ENCODE measurements at places on chromosomes 1 and 21. TPM values are rescaled to one million over a fixed set of nuclear protein-coding genes. Genes with fewer than 3 reads are reported as not detected.

The ISG15 gene
- total RNA-seq = 52.9 TPM

The SLC22A15 gene
- total RNA-seq = 3.8 TPM

The RNU1-4 gene
- total RNA-seq = not detected

The LCE2A gene
- total RNA-seq = not detected

- H3K27ac ChIP-seq = no peak overlapping the region
- H3K27me3 ChIP-seq = no peaks in the 10 kb centered on the region
Measured at GRCh38 chr1:10733474-10734366, 62.7 kb downstream of the CASZ1 start.

DNA sequence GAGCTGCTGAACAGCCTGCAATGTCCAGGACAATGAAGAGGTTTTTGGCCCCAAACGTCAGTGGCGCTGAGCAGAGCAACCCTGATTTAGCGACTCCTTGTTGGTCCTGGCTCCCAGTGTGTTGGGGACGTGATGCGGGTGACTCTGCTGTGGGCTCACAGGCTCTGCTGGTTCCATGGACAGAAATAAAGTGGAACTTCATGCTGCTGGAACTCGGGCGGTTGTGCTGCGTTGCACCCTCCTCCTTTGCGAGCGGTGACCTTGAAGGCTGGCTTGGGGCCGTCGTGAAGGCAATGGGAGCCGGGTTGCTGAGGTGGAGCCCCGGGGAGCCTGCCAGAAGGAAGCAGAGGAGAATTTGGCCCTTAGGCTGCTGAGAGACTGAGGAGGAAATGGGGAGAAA, 122.6 kb upstream of the C1orf174 start:
- no peak overlapping the region for H3K4me3 ChIP-seq
- H3K36me3 ChIP-seq = no peaks in the 10 kb centered on the region
- no peak for DNase-seq
- H3K27me3 ChIP-seq = no peaks in the 10 kb centered on the region
- H3K4me1 ChIP-seq = no peaks in the 10 kb centered on the region

DNA sequence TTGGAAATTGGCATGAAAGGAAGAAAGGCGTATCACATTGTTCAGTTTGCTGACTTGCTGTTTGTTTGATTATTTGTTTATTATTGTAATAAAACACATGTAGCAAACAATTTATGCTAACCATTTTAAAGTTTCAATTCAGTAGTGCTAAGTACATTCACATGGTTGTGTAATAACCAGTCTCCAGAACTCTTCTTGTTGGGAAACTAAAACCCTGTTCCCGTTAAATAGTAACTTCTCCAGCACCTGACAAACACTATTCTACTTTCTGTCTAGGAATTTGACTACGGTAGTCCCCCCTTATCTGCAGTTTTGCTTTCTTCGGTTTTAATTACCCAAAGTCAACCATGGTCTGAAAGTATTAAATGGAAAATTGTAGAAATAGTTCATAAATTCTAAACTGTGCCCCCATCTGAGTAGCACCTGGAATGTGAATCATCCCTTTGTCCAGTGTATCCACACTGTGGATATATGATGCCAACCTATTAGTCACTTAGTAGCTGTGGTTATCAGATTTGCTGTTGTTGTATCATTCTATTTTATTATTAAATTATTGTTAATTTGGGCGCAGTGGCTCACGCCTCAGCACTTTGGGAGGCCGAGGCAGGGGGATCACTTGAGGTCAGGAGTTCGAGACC, 5.5 kb downstream of the MORC3 start:
- H3K36me3 ChIP-seq = no peaks in the 10 kb centered on the region
- DNase-seq = no peak
- no peaks in the 10 kb centered on the region for H3K27me3 ChIP-seq

DNA sequence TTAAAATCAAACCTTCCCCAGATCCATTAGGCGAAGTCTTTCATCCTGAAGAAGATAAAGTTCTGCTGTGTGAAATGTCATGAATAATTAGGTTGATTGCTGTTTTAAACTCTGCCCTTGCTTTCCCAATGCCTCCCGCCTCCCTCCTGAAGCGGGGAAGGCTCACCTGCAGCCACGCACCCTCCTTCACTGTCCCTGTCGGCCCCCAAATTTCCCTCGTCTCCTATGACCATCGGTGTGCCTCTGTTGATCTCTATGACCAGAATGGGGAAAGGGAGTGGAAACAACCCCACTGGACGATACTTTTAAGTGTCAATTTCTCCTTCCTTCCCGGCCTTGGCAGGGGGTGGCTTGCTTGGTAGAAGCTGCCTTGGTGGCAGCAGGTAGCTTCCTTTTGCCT, 35.1 kb downstream of the LHX4 start:
- H3K27ac ChIP-seq = no peak overlapping the region
- no peak overlapping the region for H3K4me3 ChIP-seq
- peaks cover 27% of the 10 kb centered on the region for H3K4me1 ChIP-seq
- H3K27me3 ChIP-seq = no peaks in the 10 kb centered on the region

GRCh38 chr1:23356471-23357137, 12.5 kb upstream of the HNRNPR start:
- DNase-seq = no peak
- peaks cover 12% of the 10 kb centered on the region for H3K36me3 ChIP-seq
- H3K27ac ChIP-seq = no peak overlapping the region

DNA sequence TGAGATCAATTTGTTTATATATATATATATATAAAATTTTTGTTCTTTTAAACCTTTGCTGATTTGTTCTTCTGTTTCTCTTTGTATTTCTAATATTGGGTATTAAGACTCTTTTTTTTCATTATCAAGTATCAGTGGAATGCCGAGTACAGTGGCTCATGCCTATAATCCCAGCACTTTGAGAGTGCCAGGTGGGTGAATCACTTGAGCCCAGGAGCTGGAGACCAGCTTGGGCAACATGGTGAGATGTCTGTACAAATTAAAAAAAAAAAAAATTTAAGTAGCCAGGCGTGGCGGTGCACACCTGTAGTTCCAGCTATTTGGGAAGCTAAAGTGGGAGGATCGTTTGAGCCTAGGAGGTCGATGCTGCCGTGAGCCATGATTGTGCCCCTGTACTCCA, 67.1 kb downstream of the MAST2 start:
- no peaks in the 10 kb centered on the region for H3K27me3 ChIP-seq
- no peaks in the 10 kb centered on the region for H3K36me3 ChIP-seq
- no peak for DNase-seq
- no peak overlapping the region for H3K27ac ChIP-seq
- H3K4me3 ChIP-seq = no peak overlapping the region
- H3K4me1 ChIP-seq = no peaks in the 10 kb centered on the region

- no peaks in the 10 kb centered on the region for H3K4me1 ChIP-seq
- no peaks in the 10 kb centered on the region for H3K36me3 ChIP-seq
- H3K27me3 ChIP-seq = no peaks in the 10 kb centered on the region
Measured at GRCh38 chr1:180194546-180195207, 35.4 kb upstream of the LHX4 start.

DNA sequence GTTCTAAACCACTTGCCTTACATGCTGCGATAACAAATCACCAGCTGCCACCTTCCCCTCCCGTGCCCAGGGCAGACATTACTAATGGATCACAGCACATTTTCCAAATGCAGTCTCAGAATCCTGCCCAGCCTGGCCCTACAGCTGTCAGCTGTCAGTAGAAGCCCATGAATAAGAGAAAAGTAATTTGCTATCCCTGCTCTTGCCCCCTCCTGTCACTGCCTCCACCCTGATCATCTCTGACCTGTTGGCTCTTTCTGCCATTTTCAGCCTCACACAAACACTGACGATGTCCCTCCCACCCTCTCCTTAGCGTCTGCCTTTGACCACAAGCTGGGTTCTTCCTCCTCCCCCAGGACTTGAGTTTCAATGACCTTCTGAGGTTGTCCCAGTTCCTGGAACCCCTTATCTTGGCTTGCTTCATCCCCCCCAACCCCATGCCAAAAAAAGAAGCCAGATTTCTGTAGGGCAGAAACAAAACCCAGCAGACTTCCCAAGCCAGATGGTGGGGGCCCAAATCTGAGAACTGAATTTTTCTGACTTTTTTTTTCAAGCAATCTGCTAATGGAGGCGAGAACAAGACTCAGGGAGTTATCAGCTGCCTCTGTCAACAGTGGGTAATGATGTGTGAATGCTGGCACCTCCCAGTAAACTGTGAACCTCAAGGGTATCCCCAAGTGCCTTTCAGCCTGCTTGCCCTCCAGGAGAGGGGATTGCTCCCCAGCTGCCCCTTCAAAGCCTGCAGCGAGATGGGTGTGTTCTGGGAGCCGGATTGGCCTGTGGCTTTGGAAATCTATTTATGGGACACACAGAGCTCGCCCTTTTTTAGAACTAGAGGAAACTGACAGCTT, 216.5 kb upstream of the VAMP3 start:
- no peak for DNase-seq
- H3K27me3 ChIP-seq = no peaks in the 10 kb centered on the region
- no peak overlapping the region for H3K27ac ChIP-seq
- H3K4me1 ChIP-seq = peaks cover 5% of the 10 kb centered on the region
- H3K36me3 ChIP-seq = no peaks in the 10 kb centered on the region

DNA sequence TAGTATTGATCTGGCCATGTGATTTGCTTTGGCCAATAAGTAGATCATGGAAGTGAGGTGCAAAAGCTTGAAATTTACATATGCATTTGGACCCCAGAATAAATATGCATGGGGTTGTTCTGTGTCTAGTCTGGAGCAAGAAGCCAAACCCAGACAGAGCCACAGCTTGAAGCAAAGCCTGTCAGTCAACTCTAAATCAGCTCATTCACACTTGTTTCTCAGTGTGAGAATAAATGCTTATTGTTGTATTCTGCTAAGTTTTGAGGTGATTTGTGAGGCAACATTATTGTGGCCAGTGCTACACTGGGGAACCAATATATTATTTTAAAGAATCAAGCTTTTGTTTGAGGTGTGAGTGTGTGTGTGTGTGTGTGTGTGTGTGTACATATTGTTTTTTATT, 12.2 kb upstream of the PGLYRP3 start:
- no peak overlapping the region for H3K27ac ChIP-seq
- no peak for DNase-seq
- H3K4me1 ChIP-seq = no peaks in the 10 kb centered on the region

GRCh38 chr1:184034761-184035379, 2.7 kb downstream of the COLGALT2 start:
- H3K27ac ChIP-seq = no peak overlapping the region
- H3K4me3 ChIP-seq = no peak overlapping the region
- peaks cover 65% of the 10 kb centered on the region for H3K27me3 ChIP-seq
- peaks cover 3% of the 10 kb centered on the region for H3K36me3 ChIP-seq
- peaks cover 12% of the 10 kb centered on the region for H3K4me1 ChIP-seq
- no peak for DNase-seq

- peak overlapping the region; percentile 61 for H3K4me3 ChIP-seq
- DNase-seq = peak; percentile 74
- peaks cover 29% of the 10 kb centered on the region for H3K4me1 ChIP-seq
Measured at GRCh38 chr1:63320022-63320721, 2.2 kb upstream of the FOXD3 start.

DNA sequence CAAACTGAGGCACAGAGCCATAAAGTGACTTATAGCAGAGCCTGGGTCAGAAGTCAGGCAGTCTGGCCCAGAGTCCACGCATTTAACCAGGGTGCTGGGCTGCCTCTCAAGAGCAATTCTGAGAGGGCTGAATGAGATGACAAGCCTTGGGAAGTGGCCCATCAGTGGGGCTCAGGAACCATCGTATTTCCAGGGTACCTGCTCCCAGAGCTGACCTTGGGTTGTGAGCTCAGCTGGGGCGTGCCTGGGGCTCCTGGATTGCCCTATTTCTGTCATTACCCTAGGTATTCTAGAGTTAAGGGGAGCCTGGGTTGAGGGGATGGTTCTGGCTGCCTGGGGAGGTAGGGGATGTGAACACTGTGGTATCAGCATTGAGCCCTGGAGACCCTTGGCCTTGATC, 49.4 kb downstream of the LGR6 start:
- no peaks in the 10 kb centered on the region for H3K27me3 ChIP-seq
- peaks cover 8% of the 10 kb centered on the region for H3K4me1 ChIP-seq
- H3K4me3 ChIP-seq = no peak overlapping the region
- no peak overlapping the region for H3K27ac ChIP-seq
- no peak for DNase-seq

- DNase-seq = no peak
- H3K4me3 ChIP-seq = no peak overlapping the region
- H3K4me1 ChIP-seq = no peaks in the 10 kb centered on the region
- H3K36me3 ChIP-seq = no peaks in the 10 kb centered on the region
- H3K27me3 ChIP-seq = no peaks in the 10 kb centered on the region
Measured at GRCh38 chr1:25948641-25949040, 42.4 kb upstream of the STMN1 start.

DNA sequence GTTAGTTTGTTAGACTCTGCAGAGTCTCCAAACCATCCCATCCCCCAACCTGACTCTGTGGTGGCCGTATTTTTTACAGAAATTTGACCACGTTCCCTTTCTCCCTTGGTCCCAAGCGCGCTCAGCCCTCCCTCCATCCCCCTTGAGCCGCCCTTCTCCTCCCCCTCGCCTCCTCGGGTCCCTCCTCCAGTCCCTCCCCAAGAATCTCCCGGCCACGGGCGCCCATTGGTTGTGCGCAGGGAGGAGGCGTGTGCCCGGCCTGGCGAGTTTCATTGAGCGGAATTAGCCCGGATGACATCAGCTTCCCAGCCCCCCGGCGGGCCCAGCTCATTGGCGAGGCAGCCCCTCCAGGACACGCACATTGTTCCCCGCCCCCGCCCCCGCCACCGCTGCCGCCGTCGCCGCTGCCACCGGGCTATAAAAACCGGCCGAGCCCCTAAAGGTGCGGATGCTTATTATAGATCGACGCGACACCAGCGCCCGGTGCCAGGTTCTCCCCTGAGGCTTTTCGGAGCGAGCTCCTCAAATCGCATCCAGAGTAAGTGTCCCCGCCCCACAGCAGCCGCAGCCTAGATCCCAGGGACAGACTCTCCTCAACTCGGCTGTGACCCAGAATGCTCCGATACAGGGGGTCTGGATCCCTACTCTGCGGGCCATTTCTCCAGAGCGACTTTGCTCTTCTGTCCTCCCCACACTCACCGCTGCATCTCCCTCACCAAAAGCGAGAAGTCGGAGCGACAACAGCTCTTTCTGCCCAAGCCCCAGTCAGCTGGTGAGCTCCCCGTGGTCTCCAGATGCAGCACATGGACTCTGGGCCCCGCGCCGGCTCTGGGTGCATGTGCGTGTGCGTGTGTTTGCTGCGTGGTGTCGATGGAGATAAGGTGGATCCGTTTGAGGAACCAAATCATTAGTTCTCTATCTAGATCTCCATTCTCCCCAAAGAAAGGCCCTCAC, at the start of gene OLIG2:
OLIG2 (plus strand) TSS at position 447 of the 954 bp plus-strand sequence. CDS start 928 bp downstream, outside the sequence.
- no peak within 1 kb of the TSS for H3K27ac ChIP-seq
- H3K4me1 ChIP-seq = peaks cover 58% of the 10 kb centered on the region
- DNase-seq = peak; percentile 98
- peaks cover 98% of the 10 kb centered on the region for H3K27me3 ChIP-seq
- peak within 1 kb of the TSS; percentile 64 for H3K4me3 ChIP-seq
